ENCODE measurements at places on chromosomes 12 and 14.
A peak's percentile ranks its signal among the peaks of the same experiment; 100 is the strongest.

- no peak for DNase-seq
These were observed 314.3 kb downstream of the RAD51B start for GRCh38 chr14:68133856-68134255.

DNA sequence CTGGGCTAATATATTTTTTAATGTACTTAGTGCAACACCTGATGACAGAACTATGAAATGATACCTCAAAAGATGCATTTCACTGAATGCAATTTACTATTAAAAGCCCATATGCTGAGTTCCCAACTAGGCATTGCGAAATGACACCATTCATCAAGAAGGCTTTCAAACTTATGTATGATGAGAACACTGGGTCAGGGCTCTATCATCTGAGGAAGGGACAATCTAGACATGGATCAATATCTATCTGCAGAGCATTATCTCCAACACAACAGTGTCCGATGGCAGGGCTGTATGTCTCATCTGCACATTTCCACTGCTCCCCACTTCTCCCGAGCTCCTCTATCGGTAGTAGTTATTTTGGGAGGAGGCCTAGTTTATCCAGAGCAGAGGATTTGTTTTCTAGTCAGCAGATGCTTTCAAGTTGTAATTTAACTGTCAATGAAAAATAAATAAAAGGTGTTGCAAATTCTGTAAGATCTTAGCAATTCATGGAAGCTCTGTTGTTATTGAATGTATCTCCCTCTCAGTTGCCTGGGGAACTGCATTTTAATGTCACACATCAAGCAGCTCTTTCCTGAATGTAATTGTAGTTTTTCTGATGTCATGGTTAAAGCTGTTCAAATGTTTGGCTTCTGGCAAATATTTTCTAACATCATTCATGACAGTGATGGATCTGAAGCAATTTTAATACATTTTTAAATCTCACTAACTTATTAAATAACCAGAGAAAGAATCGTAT lies 7.4 kb upstream of the GCH1 start:
- DNase-seq, result no peak

- no peak for DNase-seq
These were observed 291.5 kb downstream of the FUT8 start for GRCh38 chr14:65703996-65704395.

DNA sequence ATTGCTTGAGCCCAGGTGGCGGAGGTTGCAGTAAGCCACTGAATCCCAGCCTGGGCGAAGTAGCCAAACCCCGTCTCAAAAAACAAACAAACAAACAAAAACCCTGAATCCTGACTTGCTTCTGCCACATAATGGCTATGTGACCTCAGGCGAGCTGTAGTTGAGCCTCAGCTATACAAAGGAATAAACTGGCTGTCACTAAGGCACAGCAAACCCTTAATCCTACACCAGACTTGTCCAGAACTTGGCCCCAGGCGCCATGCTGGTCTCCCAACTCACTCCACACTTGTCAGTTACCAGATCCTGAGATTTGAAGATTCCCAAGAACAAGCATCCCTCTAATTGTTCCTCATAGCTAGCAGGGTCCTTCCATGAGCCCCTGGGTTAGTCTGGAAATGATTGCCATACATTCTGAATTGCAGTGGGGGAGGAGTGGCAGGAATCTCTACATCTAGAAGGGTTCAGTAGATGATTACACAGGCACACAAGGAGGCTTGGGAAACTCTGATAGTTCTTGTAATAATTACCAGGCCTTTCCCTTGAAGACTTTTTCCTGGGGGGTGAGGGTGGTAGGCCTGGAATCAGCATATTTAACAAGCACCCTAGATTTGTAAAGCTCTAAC lies 9.9 kb downstream of the MAP3K12 start:
- no peak for DNase-seq

DNA sequence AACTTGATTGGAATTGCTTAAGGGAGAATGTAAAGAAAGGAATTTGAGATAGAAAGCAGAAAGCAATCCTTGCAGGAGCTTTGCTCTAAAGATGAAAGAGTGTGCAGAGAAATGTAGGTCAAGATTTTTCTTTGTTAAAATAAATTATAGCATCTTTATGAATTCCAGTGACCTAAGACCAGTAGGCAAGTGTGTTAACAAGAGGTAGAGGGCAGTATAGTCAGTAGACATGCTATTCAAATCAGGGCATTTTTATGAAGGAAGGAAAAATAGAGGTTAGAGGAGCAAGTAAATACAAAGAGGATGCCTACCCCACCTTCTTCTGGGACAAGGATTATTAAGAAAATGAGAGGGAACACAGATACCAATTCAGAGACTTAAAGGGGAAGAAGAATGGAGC lies 148.5 kb downstream of the PLCZ1 start:
- DNase-seq, result no peak

DNA sequence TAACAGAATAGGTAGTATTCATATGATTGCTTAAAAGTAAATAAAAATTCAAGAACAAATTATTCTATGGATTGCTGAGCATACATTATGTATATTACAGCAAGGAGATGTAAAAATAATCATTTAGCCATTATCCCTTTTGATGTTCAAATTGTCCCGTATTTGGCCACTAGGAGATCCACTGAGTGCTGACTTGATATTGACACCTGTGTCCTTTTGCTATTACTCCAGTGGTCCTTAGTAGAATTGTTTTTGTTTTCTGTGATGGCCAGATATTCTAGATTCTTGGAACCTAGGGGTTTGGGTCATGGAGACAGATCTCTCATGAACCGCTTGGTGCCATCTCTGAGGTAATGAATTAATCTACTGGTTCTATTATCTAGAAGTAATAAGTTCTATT lies 16.8 kb downstream of the ERO1A start:
- DNase-seq, result no peak

DNA sequence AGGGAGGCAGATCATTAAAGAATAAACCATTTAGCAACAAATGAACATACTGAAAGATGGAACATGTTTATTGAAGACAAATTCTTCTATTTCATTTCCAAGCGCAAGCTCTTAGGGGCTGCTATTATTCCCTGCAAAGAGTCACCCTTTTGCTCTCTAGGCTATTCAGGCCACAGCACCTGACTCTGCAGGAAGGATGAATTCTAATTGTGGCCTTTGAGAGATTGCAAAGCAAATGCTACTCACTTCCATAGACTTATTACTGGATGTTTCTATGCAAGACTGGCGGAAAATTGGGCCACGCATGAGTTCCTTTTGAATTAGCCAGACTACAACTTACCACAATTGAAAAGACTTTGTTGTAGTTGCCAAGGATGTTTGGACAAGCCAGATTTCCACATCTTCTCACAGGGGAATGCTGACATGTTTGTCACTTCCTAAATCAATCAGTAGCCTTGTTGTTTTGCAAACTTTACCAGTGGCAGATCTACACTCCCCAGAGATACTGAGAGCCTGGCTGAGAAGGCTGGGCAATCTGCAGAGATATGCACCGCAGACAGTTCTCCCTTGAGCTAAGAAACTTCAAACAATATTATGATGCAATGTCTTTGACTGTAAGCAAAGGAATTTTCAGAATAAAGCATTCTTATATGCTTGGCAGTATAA lies 334.3 kb upstream of the SYT1 start:
- peak; percentile 17 for DNase-seq

- no peak for DNase-seq
These were observed 10.4 kb upstream of the NRIP2 start for GRCh38 chr12:2845280-2845679.

DNA sequence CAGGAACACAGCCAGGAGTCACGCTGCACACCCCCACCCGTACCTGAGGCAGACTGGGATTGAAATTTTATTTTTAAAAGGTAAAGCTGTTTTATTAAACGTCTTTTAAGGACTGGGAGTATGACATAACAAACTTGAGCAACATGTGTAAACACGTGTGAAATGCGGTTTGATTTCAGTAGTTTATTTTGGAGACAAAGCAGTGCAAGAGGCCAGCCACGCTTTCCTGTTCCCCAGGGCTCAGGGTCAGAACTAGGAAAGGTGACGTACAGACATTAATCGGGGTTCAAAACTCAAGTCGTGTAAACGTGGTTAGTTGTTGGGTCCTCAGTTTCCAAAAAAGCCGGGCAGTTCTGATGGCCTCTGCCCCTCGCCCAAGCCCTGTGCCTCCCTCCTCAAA lies 16.7 kb downstream of the CHGA start:
- DNase-seq, result no peak

GRCh38 chr12:104359216-104359615 lies 55.7 kb downstream of the EID3 start:
- no peak for DNase-seq

DNA sequence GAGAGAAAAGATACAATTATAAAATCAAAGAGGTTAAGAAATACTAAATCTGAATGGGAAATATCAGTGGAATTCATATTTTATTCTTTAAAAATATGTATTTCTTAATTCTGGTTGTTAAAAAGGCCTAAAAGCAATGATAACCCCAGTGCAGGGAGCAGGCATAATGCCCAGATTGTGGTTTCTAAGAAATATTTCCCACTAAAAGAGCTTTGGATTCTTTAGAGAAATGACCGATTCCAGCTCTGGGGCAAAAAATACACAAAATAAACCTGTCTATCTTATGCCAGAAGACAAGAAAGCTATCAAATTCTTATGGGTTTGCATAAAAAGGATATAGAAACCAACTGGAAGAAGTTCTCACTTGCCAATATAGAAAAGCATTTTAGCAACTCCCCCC lies 71.6 kb downstream of the PDE6H start:
- DNase-seq, result no peak

DNA sequence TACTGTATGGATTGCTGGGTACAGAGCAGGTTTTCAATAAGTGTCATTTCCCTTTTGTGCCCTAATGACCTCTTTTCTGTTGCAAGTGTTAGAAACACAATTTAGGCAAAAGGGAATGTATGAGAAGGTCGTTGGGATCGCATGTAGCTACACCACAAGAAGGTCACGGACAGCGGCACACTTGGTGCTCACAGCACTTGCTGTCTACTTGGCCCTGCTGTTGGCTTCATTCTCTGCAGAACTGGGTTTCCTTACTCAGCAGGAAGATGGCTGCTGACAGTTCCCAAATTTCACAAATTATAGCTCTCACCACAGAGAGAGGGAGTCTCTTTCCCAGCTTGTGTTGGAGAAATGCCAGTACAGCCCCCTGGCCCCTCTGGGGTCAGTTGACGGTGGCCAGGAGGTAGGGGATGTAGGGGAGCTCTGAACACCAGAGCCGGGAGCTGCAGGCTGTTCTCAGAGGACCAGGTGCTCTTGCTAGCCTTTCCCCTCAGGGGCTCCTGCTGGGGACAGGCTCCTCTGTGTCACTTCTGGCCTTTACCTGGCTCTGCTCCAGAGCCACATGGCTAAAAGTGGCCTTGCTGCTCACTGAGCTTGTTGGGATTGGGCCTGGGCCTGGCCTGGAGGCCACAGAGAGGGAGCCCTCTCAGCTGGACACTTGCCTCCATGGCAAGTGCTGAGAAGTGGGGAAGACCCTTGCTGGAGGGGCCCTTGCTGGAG lies 50.9 kb upstream of the BCL7A start:
- no peak for DNase-seq

GRCh38 chr12:76633415-76633814 lies 73.8 kb upstream of the OSBPL8 start:
- no peak for DNase-seq

DNA sequence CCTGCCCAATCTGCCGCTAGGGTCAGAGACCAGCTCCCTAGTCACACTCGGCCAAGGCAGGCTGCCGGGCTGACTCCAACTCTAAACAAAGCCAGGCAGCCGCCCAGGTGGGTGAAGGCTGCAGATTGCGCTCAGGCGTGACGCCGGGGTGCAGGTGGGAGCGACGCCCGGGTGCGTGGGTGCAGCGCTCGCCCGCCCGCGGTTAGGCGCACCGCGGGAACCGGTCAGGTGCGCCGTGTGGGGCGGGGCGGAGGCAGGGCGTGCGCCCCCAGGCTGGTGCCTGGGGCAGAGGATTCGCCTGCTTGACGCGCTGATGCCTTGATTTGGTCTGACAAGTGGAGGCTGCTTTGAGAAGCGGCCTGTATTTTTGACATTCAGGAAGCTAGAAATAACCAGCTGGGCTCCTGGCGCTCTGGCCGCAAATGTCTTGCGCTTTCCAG lies 126.7 kb upstream of the HIF1A start:
- DNase-seq, result no peak
